NCI-H526 (cell line): ENCODE measurements at places on chromosomes 7 and 10.

DNA sequence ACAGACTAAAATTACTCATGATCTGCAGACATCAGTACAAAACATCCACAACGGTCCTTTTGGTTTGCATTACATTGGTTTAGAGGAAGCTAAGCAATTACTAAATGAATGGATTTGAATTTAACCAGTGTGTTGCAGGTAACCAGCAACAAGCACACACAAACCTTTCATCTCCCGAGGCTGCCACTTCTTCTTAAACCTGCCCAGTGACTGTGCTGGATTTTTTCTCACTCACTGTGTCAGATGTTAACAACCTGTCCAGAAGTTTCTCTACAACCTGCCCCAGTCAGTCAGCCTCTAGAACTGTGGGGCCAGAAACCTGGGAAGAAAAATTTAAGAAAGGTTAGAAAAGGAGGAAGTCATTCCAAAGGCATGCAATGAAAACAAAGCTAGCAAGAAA lies 2.4 kb upstream of the MEOX2 start:
- no peak for DNase-seq

- peak; percentile 31 for DNase-seq
Measured at GRCh38 chr7:68440866-68441265, 1157.4 kb upstream of the AUTS2 start.

DNA sequence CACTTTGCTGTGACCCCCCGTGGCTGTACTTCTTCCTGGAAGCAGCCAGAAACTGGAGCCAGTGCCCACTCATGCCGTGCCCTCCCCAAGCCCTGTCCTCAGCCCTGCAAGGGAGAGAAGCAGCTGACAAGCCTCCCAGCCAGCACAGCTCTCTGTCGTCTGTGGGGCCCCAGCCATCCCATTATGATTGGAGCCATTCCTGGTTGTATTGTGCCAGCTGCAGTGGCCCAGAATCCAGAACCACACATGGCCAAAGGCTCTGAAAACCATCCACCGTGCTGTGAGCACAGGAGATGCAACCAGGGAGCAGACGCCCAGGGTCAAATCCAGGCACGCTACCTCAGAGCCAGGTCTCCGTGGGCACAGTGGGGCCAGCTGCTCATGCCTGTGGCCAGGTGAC lies 18.7 kb downstream of the GRID2IP start:
- no peak for DNase-seq

GRCh38 chr7:98168181-98168903 lies 42.9 kb upstream of the BHLHA15 start:
- peak; percentile 46 for DNase-seq

- no peak for DNase-seq
Measured at GRCh38 chr10:5040781-5041470, 37.3 kb upstream of the AKR1C2 start.
